Pancreas (tissue), 10 donors: ENCODE measurements at places on chromosomes 4 and X.

DNA sequence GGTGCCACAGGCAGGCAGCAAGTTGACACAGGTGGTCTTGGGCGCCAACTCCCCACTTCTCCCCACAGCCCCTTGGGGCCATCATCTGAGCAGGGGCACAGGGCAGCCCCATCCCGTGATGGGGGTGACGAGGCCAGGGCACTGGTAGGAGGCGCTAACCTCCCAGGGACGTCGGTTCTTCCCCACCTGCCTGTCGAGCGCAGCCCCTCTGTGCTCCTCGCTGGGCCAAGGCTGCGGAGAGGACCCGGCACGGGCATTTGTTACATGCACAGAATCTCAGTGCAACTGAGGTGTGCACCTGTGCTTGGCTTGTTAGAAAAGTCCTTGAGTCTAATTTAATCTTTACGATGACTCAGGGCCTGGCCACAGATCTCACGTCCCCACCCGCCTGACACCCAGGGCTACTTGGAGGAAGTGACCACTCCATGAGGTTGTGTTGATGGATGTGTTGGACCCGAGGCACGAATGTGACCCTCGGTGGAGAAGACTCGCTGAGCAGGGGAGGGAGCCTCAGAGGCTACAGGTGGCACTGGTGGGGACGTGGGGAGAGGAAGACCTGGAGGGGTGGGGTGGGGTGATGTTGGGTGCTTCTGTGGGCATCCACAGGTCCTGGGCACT is 3.1 kb upstream of the SH3TC1 start:
- DNase-seq, result no peak

GRCh38 chr4:609400-610050 is 15.8 kb upstream of the PDE6B start:
- DNase-seq, result no peak

DNA sequence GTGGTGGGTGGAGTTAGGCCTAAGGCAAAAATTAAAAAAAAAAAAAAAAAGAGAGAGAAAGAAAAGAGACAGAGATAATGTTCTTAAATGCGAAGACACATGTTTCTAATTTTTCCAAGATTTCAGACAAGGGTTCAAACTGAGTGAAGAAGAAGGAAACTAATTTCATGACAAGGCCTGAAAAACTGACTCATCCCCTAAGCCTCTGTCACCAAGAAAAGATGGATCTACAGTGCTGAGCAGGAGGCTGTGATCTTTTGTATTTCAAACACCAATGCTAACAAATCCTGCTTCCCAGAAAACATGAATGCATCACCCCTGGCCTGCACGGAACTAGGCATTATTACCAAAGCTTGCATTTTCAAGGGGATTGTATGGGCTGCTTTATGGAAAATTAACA is 75.3 kb downstream of the PPARGC1A start:
- no peak for DNase-seq

DNA sequence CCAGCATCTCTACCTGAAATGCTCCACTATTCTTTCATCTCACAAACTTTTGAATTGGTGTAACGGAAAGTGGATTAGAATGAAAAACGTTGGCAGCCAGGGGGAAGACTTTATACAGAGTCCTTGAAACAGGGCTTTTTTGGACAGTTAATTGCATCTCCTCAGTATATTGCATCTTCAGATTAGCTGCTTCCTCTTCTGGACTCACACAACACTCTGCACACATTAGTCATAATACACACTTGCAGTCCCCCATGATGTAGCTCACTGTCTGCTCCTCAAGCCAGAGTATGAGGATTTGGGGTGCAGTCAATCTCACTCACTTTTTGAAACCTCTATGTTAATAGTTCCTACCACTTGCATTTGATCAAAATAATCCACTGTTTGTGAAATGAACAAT is 101.0 kb downstream of the ADGRA3 start:
- no peak for DNase-seq

GRCh38 chrX:45822124-45822523 is 621.4 kb upstream of the DIPK2B start:
- no peak for DNase-seq

- no peak for DNase-seq
Measured at GRCh38 chrX:39936886-39937770, 160.6 kb downstream of the BCOR start.

DNA sequence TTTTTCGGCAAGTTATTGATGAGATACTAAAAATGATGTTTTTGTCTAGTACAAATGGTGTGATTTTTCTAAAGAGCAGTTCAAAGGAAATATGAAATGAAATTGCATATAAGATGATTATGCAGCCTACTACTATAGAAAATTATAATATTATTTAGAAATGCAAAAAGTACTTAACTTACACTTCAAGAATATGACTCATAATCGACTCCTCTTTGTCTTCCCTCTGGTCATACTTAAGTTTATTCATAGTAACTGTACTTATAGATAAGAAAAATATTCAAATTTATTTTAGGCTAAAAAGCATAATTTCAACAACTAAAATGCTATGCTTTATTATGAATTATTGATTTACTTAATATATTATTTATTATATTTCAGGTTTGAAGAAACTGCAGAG is 33.2 kb downstream of the CEP44 start:
- no peak for DNase-seq
